ACHN (cell line): ENCODE measurements at places on chromosomes 5 and 9.

DNA sequence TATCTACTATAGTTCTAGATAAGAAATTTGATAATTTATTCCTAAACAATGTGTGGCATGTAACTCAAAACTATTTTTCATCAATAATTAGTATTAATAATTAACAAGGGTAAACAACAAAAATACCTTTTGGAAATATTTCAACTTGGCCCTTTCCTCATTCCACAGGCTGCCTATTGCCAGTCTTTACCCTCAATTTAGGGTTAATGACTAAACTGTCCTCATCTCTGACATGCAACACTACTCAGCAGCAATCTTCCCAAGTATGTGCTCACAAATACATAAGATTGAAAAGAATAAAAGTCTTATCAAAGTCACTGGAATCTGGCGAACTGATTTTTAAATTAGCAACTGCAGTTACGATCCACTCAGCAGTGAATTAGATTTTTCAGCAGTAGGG is 153.6 kb downstream of the GLIS3 start:
- DNase-seq, result peak; percentile 76

DNA sequence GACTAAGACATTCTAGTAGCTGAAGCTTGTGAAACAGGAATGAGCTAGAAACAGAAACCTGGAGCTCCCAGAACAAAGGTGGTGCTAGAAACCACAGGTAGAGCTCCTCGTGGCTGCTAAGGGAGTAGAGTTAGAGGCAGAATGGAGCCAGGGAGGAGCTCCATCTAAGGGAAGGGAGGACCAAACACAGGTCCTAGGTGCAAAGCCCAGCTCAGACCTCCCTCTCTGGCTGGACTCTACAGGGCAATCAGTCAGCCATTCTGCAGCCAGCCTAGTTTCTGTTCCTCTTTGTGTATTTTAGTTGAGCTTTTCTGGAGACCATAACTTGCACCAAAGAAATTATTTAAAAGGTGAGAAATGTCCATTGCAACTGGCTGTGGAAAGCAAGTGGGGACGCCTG is 70.4 kb downstream of the CRB2 start:
- DNase-seq, result no peak

- peak; percentile 13 for DNase-seq
Observed at GRCh38 chr9:112338561-112338960, 5.1 kb upstream of the PTBP3 start.

GRCh38 chr5:175623088-175623487 is 34.8 kb upstream of the HRH2 start:
- no peak for DNase-seq

- DNase-seq, result no peak
Observed at GRCh38 chr5:168740092-168740800, 161.1 kb upstream of the PANK3 start.

DNA sequence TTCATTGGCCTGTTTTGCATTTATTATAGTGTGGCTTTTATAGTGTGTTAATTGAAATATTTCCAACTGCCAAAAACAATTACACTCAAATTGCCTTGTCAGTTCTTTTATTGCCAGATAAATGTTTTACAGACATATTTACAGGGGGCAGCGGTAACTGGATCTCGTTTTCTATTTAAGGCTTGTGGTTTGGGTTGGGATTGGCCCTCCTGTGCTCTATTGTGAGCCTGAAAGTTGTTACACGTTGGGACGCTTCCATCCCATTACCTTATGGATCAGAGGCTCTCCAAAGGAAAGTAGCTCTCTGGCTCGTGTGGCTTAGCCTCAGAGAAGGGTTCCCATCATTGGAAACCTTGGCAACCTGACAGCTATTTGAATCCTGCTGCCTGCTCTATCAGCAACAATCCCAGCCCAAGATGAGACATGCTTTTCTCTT is 20.8 kb downstream of the DNAI1 start:
- no peak for DNase-seq

DNA sequence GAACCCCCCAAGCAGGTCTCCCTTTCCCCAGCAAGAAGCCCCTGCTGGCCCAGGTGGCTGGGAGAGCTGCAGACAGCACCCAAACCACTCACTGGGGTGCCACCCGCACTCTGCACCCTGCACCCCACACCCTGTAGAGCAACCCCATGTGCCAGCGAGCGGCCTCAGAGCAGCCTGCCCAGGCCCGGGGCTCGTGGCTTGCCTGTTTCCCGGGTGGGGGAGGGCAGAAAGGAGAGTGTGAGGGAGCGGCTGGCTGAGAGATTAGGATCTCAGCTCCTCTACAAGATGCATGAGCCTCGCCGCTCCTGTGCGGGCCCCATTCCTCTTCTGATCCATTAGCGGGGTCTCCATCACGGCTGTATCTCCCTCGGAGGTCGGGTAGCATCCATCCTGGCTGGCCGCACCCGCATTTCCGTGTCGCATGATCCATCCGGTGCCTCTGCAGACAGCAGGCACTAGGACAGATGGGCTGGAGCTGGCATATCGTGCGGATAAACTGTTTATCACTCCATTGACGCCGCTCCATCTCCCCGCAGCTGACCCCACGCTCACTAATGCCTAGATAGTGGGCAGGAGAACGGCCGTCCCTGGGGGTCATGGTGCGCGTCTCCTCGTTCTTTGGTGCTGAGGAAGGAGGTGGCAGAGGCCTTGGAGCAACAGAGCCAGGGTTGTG is 54.4 kb downstream of the MRPL36 start:
- no peak for DNase-seq

DNA sequence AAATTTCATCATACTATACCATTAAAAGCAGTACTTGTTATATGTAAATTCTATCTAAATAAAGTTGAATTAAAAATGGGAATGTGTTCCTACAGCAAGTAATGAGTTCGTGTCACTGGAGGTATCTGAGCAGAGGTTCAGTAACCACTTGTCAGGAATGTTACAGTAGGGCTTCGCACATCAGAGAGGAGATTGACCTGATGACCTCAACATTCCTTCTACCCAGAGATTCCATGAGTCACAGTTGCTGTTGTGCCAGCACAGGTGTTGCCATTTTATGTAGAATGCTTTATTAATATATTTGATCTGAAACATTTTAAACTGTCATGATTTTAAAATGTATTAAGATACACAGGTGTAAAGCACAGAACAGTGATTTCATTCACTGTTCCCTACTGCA is 60.3 kb downstream of the STX17 start:
- DNase-seq, result peak; percentile 83

DNA sequence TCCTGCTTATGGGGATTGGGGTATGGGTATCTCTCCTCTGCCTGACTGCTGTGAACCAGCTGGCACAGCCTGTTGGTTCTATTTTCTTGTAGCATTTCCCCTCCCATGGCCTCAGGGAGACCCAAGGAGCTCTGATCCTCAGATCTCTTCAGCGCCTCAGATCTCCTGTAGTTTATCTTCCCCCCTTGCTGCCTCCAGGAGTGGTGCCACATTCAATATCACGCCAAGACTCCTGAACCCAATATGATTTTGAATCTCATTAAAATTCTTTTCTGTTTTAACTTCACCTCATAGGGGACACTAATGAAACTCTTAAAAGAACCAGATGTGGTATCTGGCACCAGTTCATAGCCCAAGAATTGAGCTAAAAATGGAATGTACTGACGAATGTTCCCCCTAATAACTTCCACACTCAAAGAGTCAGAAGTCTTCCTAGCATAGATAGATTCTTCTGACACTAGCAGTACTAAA is 59.6 kb upstream of the LIFR start:
- DNase-seq, result no peak

DNA sequence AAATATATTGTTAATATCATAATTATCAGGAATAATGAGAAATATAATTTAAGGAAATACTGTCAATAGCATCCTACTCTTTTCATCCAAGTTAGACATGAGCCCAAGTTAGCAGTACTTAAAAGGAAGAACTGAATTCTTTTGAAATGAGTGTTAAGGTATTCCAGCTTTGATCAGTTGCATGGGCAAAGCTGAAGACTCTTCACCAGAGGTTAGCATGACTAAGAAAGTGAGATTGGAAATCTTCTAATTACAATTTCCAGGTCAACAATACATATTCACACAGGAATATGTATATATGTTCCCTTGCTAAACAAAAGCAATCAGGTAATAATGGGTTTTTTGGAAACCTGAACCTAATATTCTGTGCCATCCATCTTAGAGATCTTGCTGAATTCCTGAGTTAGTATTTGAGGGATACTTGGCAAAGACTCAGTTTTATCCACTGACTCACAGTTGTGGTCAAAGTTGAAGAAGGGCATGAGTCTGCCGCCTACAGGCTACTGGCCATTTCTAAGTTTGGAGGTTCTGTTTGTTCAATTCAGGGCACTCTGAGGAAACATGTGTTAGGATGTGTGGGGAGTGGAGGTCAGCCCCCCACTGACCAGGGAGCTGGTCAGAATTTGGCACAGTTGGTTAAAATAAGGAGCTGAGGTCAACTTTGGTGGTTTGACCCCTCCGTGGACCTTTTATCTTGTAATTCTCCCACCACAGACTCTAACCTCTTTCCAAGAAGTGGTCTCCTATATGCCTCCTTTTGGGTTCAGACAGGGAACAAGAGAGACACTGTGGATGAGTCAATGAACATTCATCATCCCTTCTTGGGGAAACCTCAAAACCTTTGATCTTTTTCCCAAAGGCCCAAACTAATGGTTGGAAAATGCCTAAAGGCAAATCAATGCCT is 118.3 kb downstream of the PIK3R1 start:
- peak; percentile 93 for DNase-seq

DNA sequence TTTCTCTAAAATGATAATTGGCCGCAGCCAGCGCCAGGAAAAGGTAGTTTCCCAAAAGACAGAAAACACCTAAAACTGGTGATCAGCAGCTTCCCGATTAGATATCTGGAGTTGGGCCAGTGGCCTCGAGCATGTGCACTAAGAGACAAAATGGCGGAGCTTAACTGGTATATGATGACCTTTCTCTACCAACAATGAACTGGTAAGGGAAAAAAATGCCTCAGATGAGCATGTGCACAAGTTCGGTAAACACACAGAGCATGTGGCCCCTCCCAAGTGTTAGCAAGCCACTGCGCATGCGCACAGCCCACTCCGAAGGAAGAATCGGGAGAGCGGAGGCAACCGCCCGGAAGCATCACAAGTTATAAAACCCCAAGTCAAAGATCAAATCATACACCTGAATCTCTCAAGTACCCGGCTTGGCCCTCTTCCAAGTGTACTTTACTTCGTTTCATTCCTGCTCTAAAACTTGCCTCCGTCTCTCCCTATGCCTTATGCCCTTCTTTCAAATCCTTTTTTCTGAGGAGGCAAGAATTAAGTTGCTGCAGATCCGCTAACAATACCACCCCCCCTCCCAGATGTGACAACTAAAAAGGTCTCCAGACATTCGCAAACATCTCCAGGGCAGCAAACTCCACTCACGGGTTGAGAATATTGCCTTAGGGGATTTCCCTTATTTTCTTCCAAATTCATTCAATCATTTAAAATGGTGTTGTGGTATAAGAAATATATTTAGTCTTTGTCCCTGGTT is 15.0 kb upstream of the PTBP3 start:
- DNase-seq, result peak; percentile 73

GRCh38 chr9:37908698-37909186 is 4.8 kb upstream of the SLC25A51 start:
- no peak for DNase-seq

DNA sequence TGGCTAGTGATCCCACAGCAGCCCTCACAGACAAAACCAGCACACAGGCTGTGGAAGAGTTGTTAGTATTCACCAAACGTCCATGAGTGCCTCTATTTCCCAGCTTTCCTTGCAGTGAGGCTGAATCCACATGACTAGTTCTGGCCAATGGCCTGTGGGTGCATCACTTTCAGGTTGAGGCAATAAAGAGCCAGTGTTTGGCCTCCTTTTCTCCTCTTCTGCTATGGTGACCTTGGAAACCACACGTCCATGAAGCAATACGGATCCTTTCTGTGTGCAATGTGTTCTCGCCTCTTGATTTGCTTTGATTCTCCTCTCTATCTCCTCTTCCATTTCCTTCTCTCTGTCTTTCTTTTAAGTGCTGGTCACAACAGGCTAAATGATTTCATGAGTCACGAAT is 23.4 kb upstream of the CLK4 start:
- no peak for DNase-seq

DNA sequence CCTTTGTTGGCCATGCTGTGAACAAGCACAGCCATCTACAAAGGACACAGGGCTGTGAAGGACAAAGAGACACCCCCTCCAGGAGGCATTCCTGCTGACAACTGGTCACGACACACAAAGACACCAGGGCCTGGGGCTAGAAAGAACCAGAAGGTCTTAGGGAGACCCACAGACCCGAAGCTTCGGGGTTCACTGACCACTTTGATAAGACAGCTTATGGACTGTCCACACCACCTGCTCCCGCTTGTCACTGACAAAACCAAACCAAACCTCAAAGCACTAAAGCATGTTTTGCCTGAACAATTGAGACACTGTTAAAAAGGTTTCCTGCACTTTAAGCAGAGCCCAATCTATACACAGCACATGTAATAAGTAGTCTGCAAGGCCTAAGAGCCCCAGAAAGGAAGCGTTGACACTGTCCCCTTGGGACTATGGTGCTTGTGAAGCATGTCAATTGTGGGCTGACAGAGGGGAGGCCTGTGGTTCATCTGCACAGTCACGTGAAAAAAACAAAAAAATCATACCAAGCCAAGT is 185.0 kb downstream of the GAPVD1 start:
- DNase-seq, result no peak

GRCh38 chr5:105088961-105089360 is 1526.4 kb upstream of the NUDT12 start:
- DNase-seq, result no peak

DNA sequence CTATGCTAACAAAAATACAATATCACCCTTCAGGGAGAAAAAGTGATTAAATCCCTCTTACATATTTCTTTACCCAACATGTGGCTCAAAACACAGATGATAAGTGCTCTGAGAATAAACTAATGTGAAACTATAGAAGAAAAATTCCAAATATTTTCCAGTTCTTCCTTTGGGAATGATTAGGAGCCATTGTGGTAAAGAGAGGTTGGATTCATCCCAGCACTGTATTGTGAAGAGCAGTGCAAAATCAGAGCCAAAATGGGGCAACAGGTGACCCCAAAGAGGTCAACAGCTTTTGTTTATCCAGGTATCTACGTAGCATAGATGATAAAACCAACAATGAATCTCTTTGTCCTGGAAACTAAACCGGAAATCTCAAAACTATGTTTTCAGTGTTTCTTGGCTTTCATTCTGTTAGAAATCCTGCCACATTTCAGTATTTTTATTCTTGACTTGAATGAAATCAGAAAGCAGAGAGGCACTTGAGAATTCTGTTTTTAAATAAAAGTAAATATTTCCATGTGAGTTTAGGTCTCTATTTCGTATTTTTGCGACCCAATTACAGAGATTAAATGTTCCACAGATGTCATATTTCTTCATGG is 120.4 kb upstream of the FST start:
- DNase-seq, result no peak

DNA sequence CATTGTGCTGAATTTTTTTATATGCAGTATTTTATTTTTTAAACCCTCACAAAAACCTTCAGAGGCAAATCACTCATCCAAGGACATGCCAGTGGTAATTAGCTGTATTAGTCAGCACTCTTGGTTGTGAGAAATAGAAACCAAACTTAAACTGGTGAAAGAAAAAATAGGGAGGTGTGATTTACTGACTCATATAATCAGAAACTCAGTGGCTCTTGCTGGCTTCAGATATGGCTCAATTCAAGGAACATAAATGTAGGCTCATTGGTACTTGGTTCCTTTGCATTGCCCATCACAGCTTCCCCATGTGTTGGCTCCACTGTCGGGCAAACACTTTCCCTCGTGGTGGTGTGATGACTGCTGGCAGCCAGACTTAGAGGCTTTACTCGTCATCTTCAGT is 497.2 kb downstream of the MAT2B start:
- DNase-seq, result no peak

- DNase-seq, result no peak
Observed at GRCh38 chr5:131992370-131992769, 19.1 kb downstream of the ACSL6 start.

GRCh38 chr9:70291446-70291845 is 32.7 kb downstream of the SMC5 start:
- no peak for DNase-seq
